ENCODE measurements at places on chromosomes 6 and 20.
A peak's percentile ranks its signal among the peaks of the same experiment; 100 is the strongest.

DNA sequence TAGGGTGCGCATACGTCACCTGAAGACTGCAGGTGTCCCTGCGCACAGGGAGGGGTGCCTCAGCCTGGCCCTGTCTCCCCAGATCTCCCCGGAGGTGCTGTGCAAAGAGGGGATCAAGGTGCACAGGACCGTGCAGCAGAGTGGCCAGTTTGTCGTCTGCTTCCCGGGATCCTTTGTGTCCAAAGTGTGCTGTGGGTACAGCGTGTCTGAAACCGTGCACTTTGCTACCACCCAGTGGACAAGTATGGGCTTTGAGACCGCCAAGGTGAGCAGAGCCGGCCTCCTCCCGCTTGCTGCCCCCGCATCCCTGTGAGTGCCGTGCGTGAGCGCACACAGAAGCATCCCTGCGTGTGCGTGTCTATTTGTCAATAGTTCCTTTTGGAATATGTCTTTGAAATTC, 150.7 kb downstream of the DTNBP1 start:
- no peak for DNase-seq

DNA sequence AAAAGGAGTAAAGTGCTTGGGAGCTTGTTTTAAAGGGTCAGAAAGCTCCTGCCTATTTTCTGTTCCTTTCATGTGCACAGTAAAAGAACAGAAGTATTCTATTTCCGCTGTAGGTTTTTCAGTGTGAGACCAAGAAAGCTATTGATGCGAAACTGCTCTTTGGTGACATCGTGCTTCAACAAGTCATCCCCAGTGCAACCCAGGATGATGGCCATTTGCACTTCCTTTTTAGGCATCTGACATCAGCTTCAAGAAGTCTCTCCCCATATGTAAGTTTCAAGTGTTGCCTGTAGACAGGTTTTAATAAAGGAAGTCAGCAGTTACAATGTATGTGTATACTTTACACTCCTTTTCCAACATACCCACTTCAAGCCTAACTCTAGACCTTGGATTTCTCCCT, 131.6 kb downstream of the RFX6 start:
- DNase-seq: no peak

GRCh38 chr6:50270415-50270814, 220.7 kb upstream of the DEFB112 start:
- no peak for DNase-seq

GRCh38 chr6:77361018-77361417, 102.3 kb downstream of the HTR1B start:
- DNase-seq: no peak

DNA sequence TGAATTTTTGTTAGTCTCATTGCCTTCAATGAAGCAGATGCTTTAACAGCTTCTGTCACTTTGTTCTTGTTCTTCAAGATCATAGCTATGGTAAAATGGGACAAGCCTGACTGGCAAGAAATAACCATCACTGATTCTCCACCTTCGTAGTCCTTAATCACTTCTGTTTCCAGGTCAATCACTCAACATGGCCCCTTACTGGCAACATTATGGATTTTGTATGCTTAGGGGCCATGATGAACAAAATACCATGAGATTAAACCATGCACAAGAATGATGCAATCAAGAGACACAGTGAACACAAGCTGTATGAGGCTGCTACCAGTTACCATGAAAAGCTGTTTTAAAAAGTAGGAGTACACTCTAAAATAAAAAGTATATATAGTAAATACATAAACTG, 32.8 kb downstream of the ADNP start:
- no peak for DNase-seq

DNA sequence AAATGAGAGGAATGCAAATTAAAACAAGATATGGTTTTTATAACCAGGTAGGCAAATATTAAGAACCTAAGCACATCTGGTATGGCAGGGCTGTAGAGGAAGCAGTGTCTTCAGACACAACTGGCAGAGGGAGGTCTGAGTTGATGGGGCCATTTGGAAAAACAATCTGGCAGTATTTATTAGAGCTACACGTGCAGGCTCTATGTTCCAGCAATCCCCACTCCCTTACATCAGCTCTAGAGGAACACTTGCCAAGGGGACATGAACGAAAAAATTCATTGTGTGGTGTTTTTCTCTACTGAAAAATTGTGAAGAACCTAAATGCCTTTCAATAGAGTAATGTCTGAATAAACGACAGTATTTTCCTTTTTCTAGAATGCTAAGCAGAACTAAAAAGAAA, 111.6 kb upstream of the EDN1 start:
- no peak for DNase-seq

GRCh38 chr20:44523746-44524145, 1.9 kb upstream of the SERINC3 start:
- DNase-seq: no peak

- peak; percentile 75 for DNase-seq
Measured at GRCh38 chr6:34447910-34448309, 18.0 kb upstream of the PACSIN1 start.

DNA sequence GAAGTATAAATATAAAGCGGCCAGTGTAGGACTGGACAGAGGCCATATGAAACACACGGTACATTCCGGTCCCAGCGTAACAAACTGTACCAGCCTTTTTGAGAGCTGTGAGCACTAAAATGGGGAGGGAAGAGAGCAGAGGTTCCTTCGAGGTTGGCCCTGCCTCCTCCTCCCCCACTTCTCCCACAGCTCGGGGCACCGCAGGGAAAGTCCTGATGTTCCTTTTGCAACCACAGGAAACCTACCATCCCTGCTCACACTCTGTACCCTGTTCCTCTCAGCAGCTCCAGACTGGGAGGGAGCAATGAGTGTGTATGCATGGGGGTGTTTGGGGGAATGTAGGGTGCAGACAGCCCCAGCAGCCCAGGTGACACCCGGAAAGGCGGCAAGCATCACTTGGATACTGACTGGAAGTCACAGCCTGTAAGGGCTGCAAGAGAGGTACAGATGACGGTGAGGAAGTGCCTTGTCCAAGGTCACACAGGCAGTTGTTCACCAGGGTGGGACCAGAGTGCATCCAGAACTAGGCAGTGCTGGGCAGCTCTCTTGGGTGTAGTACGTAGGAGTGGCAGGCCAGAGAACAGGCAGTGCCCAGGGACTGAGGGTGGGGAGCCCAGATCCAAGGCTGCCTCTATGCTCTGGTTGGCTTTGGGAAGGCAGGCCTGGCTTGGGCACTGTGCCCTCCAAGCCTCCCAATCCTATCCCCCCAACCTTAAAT, 11.0 kb upstream of the ARMC12 start:
- DNase-seq: no peak

Data from H1 (cell line).